ENCODE measurements at places on chromosomes 2 and 18.

DNA sequence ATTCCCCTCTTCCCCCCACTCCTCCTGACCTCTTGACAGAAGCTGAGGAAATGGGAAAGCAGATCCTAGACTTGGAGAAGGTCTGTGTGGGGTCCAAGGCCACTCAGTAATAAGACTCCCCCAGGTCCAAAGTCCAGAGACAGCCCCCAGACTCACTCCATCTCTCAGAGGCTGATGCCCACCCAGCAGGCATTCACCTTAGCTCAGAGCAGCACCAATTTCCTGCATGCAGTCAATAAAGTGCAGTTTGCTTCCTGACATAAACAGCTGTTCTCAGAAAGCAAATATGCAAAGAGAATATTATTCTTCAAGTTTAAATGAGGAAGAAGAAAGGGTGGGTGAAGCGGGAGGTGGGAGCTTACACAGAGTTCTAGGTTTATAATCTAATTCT lies 84.1 kb upstream of the RTN4 start:
- DNase-seq: no peak

DNA sequence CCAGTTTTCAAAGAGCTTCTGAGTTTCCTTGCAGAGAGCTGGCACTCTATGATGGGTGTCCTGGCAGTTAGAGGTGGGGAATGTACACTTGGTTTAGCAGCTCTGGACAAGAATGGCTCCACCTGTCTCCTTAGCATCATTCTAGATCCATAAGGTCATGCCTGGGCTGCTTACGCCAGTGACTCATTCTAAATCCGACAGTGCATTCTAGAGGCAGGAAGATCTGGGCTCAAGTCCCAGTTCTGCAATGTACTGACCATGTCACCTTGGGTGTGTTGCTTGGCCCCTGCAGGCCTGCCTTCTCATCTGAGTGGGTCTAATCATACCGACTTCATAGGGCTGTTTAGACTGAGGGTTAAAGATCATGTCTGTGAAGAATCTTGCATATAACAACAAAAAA lies 46.5 kb downstream of the PTGR3 start:
- DNase-seq: no peak

DNA sequence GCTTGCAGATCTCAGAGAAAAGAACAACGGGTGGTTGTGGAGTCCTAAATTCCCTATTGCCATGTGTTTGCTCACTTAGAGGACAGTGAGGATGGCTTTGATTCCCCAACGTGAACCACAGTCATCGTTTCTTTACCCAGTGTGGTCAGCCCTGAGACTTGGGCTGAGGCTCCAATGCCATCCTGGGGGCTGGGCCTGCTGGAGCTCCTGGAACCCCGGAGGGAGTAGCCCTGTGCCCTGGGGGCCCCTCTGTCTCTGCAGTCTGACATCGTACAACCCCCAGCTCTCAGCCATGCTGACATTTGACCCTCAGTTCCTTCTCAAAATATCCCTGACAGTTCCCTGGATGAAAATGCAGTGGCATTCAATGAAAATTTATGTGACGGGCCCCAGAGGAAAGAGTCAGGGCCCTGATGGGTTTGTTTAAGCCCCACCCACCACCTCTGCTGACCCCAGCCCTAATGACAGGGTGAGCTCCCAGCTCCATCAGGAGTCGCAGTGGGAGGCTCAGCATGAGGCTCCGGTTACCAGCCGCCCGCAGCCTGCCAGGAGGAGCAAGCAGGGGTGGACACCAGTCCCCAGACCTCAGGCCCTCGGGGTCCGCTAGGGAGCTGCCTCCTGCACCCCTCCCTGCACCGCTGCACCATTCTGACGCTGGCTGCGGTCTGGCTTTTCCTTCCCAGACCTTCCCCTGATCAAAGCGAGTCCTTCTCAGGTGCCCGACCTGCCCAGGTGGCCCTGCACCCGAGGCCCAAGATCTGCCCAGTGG lies 120.9 kb downstream of the TWIST2 start:
- no peak for DNase-seq

DNA sequence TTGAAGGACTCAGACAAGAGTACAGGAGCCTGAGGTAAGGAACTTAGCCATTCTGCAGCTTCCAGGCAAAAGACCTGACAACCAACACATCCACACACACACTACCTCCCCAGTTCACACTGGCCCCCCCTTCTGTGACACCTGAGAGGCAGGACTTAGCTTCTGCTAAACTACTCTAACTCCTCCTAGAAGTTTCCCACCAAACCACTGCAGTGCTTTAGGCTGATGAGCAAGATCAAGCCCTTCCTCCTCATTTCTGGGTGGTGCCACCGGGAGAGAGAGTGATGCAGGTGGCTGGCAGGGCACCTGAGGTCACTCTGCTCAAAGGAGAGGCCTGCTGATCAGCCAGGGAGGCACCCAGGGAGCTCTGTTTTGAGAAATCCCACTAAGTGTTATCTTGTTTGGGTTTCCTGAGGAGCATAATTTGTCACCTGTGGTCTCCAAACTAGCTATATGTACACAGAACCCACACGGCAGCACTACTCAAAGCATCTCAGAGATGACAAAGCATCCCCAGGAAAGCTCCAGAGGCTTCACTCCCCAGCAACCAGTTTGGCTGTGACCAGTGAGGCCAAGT lies 188.4 kb downstream of the MYO5B start:
- no peak for DNase-seq

- no peak for DNase-seq
Measured at GRCh38 chr2:238874330-238875050, 26.6 kb downstream of the TWIST2 start.

Measured in cortex of kidney (tissue), 1 donor.